Stimulated activated CD8-positive, alpha-beta memory T cell treated with anti-CD3 and anti-CD28 coated beads, Interleukin-4, amount 100 ng/mL, for 1 hour (primary cell): ENCODE measurements at places on chromosomes 4 and X.

- no peak for DNase-seq
These were observed 1977.9 kb upstream of the ADGRL3 start for GRCh38 chr4:59222221-59222620.

- no peak for DNase-seq
These were observed 82.0 kb downstream of the IRF2 start for GRCh38 chr4:184392316-184392715.

- DNase-seq: no peak
These were observed 40.4 kb upstream of the PDHA1 start for GRCh38 chrX:19303256-19303880.

DNA sequence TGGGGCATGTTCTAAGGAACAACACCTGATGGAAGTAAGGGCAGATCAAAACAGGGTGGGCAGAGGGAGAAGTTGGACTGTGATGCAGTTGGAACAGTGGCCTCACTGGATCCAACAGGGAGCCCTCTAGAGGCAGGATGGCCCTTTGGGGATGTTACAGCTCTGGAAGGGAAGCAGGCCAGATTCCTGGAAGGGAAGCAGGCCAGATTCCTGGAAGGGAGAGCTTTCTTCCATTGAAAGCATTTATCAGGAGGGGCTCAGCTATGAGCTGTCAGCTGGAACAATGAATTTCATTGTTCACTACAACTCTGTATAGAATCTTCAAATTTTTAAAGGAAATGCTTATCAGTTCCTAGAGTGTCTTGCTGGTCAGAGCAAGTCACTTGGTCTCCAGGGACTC is 17.7 kb downstream of the IL15 start:
- no peak for DNase-seq

DNA sequence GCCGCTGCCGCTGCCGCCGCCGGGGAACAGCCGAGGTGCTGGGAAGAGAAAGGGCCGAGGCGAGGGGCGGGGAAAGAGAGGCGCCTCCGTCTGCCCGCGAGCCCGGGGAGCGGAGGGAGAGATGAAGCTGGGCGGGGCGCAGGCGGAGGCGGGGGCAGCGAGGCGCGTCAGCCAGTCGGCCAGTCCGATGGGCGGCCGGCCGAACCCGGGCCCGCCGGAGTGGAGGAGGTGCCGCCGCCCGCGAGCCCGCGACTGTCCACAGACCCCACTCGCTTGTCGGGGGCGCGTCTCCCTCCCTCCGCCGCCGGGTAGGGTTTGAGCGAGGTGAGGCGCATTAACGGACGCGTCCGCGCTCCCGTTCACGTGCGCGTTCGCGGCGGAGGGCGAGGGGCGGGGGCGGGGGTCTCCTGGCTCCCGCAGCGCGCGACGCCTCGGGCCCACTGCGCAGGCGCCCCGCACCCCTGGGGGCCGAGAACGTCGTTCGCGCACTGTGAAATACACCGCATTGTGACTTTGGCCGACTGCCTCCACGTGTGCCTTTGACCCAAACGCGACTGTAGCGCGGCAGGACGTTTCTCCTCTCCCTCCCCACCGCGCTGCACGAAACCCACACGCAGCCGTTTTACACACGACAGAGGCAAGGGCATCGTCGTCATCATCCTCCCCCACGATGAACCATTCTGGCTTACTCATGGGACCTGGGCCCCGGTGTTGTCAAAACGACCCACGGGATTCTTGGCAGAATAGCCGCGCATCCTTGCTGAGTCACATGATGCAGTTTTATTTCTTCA is at the start of gene NUDT11:
TSS of gene NUDT11 (minus strand) at position 92 of the 791 bp plus-strand sequence. CDS start 148 bp downstream, outside the sequence.
- DNase-seq: no peak

DNA sequence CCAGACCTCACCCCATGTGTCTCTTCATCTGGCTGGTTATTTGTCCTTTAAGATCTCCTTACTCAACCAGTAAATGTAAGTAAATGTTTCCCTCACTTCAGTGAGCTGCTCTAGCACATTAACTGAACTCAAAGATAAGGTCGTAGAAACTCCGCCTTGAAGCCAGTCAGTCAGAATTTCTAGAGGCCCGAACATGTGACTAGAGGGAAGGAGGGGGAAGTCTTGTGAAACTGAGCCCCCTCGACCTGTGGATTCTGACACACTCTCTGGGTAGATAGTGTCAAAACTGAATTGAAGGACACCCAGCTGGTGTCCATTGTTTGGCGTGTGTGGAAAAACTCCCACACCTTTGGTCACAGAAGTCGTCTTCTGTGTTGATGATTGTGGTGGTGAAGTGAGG is 933.9 kb downstream of the ADGRL3 start:
- no peak for DNase-seq

DNA sequence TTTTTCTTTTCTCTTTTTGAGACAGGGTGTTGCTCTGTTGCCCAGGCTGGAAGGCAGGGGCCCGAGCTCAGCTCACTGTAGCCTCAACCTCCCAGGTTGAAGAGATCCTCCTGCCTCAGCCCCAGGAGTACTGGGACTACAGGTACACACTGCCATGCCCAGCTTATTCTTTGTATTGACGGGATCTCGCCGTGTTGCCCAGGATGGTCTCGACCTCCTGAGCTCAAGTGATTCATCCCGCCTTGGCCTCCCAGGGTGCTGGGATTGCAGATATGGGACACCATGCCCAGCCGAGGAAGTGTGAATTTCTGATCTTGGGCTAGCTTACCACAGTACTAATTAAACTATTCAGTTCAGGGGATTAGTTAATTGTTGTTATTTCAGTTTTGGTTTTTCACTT is 28.6 kb upstream of the FAM193A start:
- DNase-seq: no peak

- DNase-seq: no peak
These were observed 174.0 kb upstream of the ANXA3 start for GRCh38 chr4:78377555-78377954.

DNA sequence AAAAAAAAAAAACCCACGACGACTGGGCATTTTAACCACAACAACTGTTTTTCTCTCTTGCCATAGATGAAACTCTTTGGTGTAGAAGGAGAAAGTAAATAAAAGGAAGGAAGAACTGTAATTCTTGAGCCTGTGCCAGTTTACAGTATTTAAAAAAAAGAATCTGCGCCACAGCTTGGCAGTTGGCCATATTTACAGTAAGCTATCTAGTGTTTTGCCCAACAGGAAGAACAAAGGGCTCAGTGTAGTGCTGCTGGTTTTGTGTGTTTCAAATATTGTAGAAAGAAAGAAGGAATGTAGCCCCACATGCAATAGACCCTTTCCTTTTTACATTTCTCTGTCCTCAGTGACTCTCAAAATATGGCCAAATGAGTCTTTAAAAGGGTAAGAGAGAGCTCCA is 66.1 kb downstream of the NR3C2 start:
- peak; percentile 15 for DNase-seq

DNA sequence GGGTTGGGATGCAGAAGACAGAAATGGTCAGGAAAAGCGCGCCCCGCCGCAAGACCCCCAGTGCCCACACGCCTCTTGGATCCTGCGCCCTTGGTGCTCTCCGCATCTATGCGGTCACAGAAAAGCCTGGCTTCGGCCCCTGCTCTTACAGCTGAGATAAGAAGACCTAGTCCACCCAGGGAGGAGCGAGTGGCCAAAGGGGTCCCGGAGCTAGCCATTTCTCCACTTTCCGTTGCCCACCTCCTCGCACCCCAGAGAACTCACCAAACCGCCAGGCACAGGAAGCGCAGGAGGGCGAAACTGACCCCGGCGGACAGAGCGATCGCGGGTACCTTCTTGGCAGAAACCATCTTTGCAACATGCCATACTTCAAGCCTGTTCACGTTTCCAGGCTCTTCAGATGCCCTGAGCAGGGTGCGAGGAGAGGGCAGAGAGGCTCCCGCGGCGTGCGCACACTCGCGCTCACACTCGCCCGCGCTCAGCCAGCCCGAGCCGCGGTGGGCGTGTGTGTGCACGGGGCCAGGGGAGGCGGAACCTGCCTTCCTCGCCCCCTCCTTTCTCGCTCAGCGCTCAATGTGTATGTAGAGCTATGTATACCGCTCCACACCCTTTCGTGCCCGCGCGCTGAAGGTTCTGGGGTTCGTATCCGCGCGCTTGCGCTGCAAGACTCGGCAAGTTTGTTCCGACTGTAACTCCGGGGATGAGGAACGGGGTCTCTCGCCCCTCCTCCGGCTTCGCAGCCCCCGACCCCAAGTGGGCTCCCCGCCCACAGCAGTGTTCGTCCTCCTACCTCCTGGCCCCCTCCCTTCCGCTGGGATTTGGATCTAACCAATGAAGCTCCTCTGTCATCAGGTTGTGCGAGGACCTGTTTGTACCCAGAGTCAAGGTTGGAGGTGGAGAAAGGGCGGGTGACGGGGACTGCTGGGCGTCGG is at the start of gene GABRA4:
TSS of gene GABRA4 (minus strand) at position 507 of the 932 bp plus-strand sequence. CDS start at position 350, 157 bp downstream.
- DNase-seq: no peak

DNA sequence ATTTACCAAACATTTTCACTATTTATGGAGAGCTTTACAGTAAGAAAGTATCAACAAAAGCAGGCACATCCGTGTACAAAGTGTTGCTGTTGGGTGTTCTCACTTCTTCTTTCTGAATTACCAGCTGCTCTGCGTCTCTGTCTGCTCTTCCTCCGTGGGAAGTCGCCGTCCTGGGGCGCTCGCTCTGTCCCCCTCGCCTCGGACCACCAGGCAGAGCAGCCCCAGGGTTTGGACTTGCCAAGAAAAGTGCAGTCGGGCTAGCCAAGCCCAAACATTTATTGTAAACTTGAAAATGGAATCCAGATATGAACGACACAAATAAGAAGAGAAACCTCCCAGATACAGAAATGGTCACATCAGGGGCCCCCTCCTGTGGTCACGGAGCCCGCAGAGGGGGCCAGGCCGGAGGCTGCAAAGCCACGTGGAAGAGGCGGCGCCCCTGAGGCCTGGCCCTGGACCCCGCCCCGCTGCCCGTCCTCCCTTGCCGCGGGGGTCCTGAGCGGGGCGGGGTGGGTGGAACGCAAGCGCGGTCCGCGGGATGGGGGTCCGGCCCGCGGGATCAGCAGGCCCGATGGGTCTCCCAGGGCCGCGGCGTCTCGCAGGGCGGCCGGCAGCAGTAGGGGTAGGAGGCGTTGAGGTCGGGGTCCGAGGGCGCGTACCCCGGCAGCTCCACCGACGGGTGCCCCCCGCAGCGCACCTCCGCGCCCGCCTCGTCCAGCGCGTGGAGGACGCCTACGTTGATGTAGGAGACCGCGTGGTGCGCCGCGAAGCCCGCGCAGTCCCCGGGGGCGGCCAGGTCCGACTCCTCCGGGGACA is 1.5 kb downstream of the TMEM271 start:
- no peak for DNase-seq

DNA sequence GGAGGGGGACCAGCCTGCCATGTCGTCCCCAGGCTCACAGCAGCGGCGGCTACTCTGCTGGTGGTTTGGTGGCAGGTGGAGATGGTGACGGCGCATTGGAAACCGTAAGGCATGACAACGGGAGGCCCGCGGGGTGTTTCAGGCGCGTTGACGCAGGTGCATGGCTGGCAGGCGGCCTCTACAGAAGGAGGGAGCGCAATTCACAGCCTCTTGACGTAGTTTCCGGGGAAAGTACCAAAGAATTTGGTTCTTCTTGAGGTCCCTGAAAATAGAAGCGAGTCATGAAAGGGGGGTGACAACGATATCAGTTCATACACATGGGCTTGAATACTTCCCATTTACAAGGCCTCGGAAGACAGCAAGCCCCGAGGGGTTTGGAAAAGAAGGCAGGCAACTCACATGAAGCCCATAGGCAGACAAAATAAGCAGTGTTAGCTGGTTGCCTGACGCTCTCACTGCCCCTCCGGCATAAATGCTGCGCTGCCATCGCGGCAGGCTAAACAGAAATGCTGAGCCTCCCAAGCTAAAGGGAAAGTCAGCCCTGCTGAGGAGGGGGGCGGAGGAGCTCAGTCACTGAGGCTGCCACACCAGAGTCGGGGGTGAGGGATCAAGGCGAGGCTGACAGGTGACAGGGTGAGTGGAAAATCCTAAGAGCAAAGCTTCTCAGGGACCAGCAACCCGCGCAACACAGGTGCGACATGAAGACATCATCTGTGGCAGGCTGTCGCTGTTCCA is 52.3 kb upstream of the PDLIM3 start:
- no peak for DNase-seq

- DNase-seq: no peak
These were observed 22.1 kb upstream of the OR13H1 start for GRCh38 chrX:131521824-131522223.

GRCh38 chr4:70505151-70505748 is 13.1 kb upstream of the AMTN start:
- no peak for DNase-seq

GRCh38 chrX:47178337-47178736 is 15.3 kb upstream of the UBA1 start:
- DNase-seq: no peak

DNA sequence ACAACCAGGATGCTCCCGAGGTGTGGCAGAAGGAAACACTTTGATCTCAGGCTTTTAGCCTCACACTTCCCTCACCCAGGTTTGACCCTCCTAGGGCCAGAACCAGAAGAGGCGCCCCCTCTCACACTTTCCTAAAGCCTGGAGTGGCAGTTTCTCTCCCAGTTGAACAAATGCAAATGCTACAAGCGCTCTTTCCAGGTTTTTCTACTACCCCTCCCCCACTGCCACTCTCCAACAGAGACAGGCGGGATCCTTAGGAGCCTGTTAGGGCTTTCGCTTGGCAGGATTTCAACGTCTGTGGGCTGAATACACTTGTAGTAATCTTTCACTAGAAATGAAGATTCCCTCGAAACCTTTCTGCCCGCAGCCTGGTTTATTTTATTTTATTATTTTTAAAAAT is 2.4 kb downstream of the TSC22D3 start:
- no peak for DNase-seq

- DNase-seq: no peak
These were observed 994.0 kb downstream of the ARAP2 start for GRCh38 chr4:35250331-35250730.

DNA sequence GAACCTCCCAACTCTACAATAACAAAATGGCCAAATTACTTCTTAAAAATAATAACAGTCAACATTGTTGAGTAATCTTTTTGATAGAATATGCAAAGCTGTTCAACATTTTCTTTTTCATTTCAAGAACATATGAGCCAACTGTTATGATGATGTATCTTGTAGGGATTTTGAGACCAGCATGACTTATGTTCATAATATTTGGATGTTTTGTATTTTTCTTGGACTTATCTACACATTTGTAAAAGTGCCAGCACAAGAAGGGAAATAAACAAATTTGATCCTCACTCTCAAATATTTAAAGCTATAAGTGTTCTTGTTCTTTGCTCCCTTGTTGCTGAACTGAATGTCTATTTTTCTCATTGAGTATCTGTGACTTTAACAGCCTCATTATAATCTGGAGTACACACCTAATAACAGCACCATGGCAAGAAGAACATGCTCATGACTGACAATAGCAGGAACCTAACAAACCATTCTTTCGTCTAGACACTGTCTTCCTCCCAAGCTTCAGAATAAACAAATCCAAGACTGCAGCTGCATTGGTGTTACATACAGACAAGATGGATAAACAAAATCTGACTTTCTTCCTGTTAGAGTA is 1049.7 kb downstream of the FAT4 start:
- DNase-seq: no peak

GRCh38 chr4:24094726-24095125 is 204.9 kb upstream of the PPARGC1A start:
- DNase-seq: no peak

GRCh38 chrX:1093121-1093520 is 119.3 kb downstream of the CRLF2 start:
- no peak for DNase-seq

GRCh38 chr4:158176108-158176507 is 3.3 kb upstream of the GASK1B start:
- no peak for DNase-seq

GRCh38 chrX:132676561-132677186 is 187.8 kb upstream of the MBNL3 start:
- DNase-seq: no peak
